D341Med (cell line): ENCODE measurements at places on chromosomes 1 and 21.

GRCh38 chr1:156740741-156741480 lies at the start of gene MRPL24:
MRPL24 (minus strand) TSS chr1:156741088; CDS start chr1:156738704, 2,384 bp downstream.
- DNase-seq = peak; percentile 95

DNA sequence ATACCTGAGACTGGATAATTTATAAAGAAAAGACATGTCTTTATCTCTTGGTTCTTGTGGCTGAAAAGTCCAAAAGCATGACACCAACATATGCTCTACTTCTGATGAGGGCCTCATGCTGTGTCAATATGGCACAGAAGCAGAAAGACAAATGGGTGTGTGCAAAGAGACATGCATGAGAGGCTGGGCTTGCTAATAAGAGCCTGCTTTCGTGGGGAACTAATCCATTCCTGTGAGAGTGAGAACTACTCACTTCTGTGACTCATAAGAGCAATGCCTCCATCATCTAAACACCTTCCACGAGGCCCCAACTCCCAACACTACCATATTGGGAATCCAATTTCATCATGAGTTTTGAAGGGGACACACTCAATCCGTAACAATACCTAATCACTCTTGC lies 340.0 kb upstream of the DUSP10 start:
- DNase-seq = no peak

DNA sequence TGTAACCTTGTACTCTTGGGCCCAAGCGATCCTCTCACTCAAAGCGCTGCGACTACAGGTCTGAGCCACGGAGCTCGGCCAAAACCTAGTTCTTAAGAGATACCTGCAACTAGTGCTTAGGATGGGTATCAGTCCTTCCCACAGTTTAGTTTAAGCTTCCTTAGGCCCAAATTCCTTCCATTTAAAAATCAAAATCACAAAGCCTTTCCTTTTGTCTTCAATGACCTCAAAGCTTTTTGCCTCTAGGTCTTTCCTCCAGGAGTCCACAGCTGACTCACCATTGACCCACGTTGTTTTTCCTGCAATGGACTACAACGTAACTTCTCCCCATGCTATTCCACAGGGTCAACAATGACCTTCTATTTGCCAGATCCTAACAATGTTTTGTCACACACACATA lies 64.0 kb downstream of the APP start:
- DNase-seq = no peak

GRCh38 chr1:64898107-64898861 lies 68.1 kb downstream of the JAK1 start:
- peak; percentile 27 for DNase-seq

- DNase-seq = no peak
Measured at GRCh38 chr1:63973005-63973419, 199.2 kb downstream of the ROR1 start.

DNA sequence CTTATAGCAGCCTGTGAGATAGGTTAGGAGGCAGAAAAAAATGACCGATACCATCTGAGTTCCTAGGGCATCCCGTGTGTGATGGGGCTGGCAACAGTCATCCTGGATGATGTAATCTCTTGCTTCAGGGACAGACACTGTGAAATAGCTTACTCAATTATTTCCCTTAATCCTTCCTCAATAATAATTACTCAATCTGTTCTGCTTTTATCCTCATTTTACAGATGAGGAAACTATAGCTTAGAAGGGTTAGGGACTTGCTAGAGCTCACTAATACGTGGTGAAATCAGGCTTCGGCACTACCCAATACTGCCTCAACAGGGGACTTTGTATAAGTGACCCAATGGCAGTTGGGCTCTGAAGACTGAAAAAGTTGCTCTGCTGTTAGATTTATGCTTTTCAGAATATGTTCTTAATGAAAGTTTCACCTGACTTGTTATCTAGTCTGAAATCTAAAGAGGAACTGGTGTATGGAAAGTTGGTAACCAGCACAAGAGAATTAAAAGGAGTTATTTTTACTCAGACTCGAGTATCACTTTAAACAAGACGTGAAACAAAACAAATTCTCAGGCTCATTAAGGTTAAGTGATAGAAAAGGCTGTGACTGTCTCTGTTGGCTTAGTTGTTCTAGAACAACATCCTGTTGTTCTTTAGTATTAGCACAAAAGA lies 14.4 kb downstream of the CD55 start:
- peak; percentile 47 for DNase-seq

- no peak for DNase-seq
Measured at GRCh38 chr1:52585474-52585873, 16.7 kb upstream of the GPX7 start.

DNA sequence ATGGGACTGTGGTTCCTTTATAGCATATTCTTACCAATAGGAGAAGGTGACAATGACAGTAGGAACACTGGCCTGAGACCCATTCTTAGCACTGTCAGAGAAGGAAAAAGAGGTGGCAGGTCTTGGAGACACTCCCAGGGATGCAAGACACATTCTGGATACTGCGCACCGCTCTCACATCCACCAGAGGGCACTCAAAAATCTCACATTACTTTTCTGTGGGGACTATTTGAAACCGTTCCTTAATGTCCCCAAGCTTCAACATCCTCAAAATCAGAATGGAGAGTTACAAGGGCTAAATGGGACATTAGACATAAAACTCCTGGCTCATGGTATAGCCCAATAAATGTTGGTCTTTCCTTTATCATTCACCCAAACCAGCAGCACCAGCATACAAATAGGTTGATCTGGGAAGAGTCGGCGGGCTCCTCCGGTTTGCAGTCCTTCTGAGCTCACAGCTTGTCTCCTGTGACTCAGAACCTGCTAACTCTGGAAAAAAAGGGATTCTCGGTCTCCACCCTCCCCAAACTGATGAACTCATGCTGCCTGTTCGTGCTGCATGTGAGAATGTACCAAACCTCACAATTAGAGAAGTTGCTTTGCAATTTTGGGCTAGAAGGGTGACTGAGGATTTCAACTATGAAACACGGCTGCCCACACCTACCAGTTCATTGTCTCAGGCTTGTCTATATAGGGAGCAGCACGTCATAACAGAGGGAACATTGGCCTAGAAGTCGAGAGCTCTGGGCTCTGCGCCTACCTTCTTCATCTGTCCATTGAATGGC lies 40.2 kb downstream of the IL12RB2 start:
- DNase-seq = peak; percentile 72
